HuH-7 (cell line): ENCODE measurements at places on chromosomes 1 and 21.

DNA sequence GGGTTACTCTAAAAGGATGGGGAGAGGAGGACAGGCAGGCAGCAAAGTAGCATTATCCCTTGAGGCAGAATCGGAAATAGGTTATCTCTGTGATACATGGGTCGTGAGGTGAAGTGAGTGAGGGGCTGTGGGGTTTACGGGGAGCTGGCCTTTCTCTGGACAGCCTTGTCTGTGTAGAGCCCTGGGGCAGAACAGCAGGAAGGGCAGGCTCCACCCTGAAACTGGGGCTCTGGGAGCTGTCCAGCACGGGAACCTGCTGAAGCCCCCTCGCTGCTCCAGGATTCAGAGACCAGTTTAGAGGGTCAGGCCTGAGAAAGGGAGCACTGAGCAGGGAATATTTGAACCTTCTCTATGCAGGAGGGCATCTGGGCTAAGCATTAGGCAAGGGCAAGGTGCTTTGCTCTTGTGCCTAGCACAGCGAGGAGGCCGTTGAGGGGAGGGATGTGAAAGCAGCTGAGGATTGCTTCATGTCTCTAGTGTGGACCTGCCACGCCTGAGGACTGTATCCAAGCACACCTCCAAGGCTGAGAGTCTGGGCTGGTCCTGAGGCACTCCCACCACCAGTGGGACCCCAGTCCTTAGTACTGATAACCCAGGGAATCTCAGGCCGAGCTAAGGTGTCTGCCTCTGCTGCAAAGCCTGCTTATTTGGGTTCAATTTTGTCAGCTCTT is 55.8 kb downstream of the NAV1 start:
- DNase-seq = peak; percentile 38

GRCh38 chr21:17612565-17613241 is at the start of gene BTG3:
TSS of gene BTG3 (minus strand) at chr21:17612901. CDS start at chr21:17609144, 3,757 bp downstream.
- peak; percentile 79 for DNase-seq

- no peak for DNase-seq
Measured at GRCh38 chr1:50852889-50853288, 107.2 kb downstream of the FAF1 start.

DNA sequence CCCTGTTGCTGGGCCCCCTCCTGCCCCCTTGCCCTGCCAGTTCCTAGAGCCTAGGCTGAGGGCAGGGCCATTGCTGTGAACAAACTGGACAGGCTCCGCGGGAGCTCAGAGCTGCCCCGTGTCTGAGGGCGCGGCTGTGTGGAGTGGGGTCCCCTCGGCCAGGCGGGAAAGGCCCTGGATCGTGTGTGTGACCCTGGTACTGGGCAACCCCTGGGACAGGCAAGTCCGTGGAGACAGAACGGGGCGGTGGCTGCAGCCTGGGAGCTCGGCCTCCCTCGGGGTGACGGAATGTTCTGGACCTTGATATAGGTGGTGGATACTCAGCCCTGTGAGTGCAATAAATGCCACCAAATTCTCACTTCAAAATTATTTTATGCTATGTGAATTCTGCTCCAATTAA is 27.7 kb upstream of the C1orf159 start:
- no peak for DNase-seq

- DNase-seq = no peak
Measured at GRCh38 chr1:119731741-119732430, 20.2 kb downstream of the PHGDH start.

- no peak for DNase-seq
Measured at GRCh38 chr1:112852276-112852675, 103.7 kb downstream of the SLC16A1 start.

DNA sequence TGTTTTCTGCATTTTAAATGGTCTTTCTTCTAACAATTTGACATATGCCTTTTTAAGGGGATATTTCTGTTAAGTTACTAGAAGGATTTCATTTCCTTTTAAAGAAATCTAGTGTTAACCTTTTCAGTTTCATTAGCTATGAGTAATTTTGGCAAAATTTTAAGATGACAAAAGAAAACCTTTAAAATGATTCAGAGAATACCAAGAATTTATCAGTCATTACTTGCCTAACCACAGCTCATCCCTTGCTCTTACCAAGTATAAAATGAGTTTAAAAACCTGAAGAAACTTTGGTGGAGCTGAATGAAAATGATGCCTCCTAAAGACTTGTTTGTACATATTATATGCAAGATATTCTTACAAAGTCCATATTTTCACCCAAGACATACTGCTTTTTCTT is 101.7 kb downstream of the NEK7 start:
- DNase-seq = no peak

DNA sequence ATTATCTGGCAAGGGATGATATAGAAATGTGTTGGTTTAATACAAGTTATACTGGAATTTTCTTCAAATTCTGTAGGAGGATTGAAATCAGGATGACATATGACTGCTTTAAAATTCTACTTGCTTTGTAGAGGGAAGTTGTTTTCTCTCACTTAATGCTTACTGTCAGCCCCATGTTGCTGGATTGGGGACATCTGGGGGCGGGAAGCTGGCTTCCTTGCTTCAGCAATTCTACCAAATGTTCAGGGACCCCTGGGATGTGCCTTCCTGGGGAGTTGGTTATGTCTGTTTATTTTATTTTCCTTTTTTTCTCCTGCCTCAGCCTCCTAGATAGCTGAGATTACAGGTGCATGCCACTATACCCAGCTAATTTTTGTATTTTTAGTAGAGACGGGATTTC is 63.5 kb downstream of the CNIH3 start:
- no peak for DNase-seq

- no peak for DNase-seq
Measured at GRCh38 chr1:7298749-7299151, 472.3 kb upstream of the VAMP3 start.

DNA sequence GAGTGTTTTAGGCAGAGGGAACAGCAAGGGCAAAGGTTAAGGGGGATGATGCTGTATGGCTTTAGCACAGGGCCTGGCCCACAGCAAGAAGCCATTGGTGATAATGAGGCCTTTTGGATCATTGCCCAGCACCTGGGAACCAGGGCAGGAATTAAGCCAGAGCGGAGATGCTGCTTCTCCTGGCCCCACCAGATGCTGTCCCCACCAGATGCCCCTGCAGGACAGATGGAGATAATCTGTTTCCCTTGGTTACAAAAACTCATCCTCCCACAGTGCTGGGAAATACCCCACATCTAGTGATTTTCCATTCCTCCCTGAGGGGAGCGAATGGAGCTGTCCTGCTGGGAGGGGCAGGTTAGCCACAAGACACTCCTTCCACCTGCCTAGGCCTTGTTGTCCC is 18.8 kb downstream of the OPRD1 start:
- DNase-seq = no peak

DNA sequence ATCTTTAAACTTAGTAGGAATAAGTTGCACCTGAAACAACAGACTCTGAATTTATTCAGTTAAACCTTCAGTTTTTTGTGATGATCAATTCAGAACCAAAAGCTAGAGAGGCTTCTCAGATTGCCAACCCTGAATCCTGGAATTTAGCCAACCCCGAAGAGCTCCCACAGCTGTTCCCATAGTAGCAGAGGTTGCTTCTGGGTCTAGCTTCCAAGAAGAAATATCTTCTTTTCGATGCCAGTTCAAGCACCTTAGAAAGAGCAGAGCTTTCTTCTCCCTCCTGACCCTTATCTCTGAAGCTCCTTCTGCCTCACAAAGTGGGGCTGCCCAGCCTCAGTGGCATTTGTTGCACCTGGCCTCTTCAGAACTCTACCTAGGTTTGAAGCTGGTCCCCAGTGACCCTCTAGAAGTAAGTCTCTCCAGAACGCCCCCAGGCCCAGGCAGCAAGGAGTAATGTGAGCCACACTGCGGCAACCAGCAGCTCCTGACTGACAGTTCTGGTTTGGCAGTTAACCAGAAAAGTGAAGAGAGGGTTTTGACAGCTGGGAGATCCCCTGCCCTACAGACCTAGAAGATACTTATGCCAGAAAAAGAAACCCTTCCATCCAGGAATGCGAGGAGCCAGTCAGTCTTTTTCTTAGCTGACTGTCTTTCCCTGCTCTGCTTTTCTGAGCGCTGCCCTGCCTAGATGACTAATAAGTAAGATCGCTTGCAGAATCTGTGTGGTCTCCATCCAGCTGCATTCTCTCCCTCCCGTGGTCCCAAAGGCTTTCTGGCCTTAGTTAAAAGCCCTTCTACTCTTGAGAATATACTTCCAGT is 165.9 kb downstream of the ADGRL4 start:
- DNase-seq = no peak

DNA sequence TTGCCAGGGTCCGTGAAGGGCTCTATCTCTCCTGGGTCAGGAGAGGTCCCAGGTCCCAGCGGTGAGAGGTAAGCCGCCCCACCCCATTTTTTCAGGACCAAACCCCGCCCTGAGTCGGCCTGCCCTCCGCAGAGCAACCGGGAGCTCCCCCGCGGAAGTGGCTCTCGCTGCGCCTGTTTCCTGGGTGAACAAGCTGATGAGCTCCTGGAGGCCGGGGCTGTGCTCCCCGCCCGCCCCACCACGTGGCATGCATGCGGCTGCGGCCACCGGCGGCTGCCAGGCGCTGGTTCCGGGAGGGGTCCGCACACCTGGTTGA is 32.0 kb downstream of the ZBTB17 start:
- no peak for DNase-seq

GRCh38 chr1:115669886-115670285 is 28.1 kb downstream of the VANGL1 start:
- no peak for DNase-seq
